ENCODE measurements at places on chromosomes 11 and 22.

- no peak for DNase-seq
Measured at GRCh38 chr11:134863294-134863693, 451.3 kb upstream of the B3GAT1 start.

GRCh38 chr11:61794579-61794978 is 1.9 kb downstream of the FEN1 start:
- no peak for DNase-seq

GRCh38 chr11:110373051-110373702 is 56.6 kb upstream of the FDX1 start:
- no peak for DNase-seq

DNA sequence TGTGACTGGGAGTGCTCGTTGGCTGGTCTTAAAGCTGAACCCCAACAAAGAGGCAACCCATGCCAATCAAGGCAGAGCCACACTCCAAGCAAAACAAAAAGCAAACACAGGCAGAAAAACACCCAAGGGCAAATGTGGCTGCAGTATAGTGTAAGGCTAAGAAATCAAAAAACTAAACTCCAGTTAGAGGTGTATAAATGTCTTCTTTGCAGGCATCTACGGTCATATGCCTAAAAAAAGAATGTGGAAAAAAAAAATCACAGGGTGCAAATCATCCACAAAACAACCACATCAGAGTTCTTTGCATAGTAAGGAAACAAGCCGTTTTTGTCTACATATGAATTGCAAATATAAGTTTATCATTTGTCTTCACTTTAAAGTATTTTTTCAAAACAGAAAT is 27.8 kb downstream of the ARFGAP3 start:
- DNase-seq, result no peak

DNA sequence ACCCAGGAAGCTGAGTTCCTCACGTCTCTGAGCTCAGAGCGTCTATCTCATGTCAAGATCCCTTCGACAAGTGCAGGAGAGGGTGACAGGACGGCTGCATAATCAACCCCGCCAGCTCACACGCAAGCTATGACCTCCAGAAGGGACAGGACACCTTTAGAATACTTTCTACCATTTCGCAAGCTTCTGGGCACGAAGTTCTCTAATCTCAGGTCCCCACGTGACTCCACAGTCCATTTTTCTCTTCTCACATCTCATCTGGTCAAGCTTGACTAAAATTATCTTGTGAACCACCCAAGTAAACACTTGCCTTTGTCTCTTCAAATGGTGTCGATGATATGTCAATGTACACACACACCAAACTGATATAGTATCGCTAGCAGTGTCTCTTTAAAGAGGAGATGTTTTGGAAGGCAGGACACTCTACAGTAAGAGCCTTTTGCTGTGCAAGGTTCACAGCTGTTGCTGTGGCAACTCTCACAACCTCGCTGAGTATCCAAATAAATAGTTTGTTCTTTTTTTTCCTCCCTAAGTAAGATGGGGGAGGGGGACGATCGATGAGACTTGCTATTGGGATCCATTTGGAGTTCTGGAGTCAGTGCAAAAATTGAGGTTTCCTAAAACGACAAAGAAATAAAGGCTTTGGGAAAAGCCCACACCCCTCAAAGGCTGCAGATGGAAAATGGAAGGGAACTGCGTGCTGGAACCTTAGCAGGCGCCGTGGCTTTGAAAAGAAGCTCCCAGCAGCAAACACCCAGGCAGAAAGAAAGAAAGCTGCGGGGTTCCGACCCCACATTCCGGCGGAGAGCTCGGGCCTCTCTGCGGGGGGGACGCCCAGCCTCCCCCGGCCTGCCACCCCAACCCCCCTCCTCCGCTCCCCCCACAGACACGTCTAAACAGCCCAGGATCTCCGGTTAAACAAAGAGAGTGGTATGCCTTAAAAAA is 215.4 kb upstream of the UBASH3B start:
- DNase-seq, result no peak

- DNase-seq, result no peak
Measured at GRCh38 chr11:118763041-118763440, 27.9 kb downstream of the DDX6 start.

DNA sequence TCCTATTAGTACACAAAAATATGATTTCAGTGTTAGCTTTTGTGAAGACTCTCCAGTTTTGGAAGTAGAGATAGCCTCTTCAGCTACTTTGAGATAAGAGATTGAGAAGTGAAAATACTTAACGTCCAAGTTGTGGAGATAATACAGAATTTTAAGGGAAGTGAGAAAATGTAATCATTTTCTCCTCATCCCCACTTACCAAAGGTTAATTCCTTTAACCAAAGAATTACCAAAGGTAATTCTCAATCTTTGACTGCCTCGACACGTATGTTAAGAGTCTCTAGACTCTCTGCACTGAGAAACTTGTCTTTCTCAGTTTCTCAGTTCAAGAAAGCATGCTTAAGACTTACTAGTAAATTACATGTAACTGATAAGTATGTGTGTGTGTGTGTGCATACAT is 15.3 kb downstream of the C11orf54 start:
- no peak for DNase-seq

DNA sequence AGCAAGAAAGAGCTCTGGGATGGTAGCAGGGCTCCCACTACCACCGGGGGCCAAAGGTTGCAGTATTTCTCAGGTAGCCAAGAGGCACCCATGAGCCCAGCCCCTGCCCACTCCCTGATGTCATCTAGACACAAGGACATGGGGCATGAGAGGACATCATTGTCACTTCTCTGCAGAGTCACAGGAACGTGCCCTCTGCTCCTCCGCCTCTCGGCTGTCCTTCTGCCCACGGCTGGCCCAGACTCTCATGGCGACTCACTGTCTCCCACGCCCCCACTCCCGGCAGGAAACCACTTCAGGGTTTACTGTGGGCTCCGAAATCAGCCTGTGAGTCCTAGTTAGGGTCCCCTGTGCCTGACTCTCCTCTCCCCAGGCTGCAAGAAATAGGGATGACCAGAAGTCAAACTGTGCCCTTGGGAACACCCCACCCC is 1.8 kb upstream of the GAL start:
- DNase-seq, result no peak

DNA sequence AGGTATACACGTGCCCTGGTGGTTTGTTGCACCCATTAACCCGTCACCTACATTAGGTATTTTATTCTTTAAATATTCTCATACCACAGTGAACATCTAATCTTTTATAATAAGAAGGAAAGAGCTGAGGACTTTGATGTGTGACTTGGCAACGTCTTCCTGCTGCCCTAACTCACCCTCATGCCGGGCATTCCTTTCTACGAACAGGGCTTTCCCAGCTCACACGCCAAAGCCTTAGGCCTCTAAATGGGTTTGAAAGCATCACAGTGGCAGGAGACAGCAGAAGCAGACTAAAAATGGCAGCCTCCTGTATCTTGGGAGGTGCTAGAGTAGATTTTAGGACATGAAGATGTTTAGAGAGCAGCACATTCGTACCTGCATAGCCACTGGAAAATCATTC is 52.6 kb downstream of the CLTCL1 start:
- DNase-seq, result no peak

GRCh38 chr11:41457216-41458014 is 2.0 kb downstream of the LRRC4C start:
- no peak for DNase-seq

GRCh38 chr22:36856121-36856791 is 4.5 kb upstream of the NCF4 start:
- peak; percentile 92 for DNase-seq

DNA sequence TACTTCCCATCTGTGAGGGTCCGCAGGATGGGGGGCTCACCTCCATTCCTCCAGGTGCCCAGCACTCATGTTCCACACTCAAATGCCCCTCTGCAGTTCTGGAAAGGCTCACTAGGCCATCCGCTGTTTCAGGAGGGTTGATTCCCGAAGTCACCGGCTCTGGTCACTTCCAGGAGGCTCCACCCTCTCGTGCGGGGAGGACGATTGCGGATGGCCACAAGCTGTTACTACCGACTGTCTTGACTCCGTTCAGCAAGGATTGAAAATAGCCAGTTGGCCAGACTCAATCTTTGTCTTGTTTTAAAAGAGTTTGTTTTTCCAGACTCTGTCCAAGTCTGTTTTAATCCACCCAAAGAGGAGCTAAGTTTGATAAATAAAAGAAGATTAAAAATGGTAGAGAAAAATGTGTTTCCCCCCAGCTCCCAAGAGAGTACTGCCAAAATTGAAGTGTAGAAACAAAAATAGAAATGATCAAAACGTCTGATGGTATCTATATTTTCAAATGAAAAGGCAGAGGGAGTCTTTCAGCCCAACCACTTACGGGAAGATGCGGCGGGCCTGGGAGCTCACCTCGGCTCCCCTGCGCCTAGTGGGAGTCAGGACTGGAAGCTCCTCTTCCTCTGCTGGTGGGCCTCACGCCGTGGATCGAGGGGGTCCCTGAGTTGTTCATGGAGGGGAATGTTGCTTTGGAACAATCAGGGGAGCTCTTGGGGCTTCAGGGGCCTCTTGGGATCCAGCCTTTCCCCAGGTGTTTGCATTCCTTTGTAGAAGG is 1280.8 kb downstream of the BRD1 start:
- no peak for DNase-seq

DNA sequence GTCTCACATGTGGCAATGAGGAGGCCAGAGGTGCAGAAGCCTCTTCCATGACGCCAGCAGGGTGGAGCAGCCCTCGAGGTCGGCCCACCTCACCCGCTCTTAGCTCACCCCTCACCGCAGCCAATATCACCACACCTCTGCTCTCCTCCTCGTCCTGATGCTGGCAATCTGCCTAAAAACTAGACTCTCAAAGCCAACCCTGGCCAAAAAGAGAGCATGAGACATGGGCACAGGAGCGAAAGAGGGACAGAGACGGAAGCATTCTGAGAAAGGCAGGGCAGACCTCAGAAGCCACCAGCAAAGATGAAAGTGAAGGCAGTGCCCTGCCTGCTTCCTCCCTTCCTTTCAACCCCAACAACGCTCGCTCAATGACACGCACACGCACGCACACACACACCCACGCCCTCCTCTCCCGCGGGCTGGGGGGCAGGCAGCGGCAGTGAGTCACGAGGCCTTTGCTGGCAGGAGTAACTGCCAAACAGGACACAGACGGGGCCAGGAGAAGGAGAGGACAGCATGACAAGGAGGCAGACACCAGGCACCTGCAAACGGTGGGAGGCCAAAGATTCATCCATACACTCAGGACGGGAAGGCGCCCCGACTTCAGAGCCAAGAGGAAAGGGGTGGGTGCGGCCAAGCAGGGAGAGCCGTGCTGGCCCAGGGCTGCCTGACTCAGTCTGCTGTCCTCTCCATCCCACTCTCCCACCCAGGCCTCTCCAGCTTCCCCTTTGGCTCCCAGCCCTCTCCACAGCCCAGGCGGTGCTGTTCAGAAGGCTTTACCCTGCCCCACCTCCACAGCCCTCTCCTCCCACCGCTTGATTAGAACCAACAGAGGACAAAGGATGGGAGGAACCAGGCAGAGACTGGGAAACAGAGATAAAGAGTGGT is 11.4 kb downstream of the IGSF9B start:
- no peak for DNase-seq

Measured in hematopoietic multipotent progenitor cell treated with erythropoietin and hydrocortisone succinate and interleukin-3 and kit ligand, for 17 days (in vitro differentiated cells).